Naive thymus-derived CD4-positive, alpha-beta T cell (primary cell): ENCODE measurements at places on chromosomes 7 and 10. TPM values are rescaled to one million over a fixed set of nuclear protein-coding genes. Genes with fewer than 3 reads are reported as not detected.

- no peak for DNase-seq
Measured at GRCh38 chr10:60281331-60281730, 108.3 kb downstream of the ANK3 start.

FRMD4A gene
- 3.1 TPM for total RNA-seq

DNA sequence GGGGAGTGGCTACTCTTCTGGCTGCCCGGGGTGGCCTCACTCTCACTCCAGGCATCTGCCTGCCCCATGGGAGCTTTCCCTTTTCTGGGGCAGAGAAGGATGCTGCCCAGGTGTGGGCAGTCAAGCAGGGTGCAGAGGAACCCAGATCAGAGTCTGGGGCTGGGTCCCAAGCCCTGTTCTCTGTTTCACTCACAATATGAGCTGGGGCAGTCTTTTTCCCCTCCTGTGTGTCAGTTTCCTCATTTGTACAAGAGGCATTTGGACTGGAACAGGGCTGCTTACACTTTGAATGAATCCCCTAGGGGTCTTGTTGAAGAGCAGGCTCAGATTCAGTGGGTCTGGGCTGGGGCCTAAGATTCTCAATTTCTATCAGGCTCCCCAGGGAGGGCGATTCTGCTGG is 38.4 kb upstream of the AQP1 start:
- DNase-seq: no peak

DNA sequence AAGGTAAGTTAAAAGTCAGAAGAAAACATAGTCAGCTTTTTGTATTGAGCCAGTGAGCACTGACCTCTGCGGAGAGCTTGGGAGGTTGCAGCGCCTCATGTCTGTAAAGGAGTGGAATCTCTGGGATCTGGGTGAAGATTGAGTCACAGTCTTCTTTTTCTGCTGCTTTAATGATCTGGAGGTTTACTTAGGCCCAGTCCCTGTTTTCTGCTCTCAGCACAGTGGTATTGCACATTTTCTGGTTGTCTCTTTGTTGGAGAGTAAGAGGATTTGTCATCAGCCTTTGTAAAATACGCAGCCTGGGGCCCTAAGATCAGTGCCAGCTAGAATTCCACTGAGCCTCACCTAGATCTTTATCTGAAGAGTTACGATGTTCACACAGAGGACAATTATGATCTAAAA is 58.3 kb upstream of the GJD4 start:
- DNase-seq: no peak

GRK5 gene
- 28.2 TPM for total RNA-seq

- DNase-seq: no peak
Measured at GRCh38 chr10:71274901-71275796, 43.9 kb upstream of the SLC29A3 start.

DNA sequence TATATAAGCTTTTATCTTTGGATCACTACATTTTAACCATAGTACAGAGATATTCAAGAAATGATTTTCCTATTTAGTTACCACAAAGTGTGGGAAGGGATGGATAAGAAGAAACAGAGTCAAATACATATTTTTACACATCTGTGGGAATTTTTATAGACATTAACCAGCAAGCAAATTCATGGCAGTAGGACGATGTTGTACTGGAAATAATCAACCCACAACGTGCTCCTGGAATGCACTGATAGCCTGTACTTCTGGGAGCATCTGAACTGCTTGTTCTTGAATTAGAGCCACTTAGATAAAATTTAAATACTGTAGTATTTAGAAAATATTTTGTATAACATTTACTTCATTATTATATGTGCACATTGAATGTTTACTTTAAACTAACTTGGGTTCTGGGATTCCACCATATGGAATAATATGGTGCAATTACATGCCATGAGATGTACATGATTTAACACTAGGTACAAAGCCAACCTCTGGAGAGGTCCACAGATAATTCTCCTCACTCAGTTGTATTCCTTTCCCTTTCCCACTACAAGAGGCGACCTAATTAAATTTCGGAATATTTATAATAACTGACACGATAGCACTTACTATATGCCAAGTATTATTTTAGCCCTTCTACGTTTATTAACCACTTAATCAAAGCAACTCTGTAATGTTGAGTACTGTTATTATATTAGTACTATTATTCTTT is 164.9 kb upstream of the HGF start:
- DNase-seq: no peak

- DNase-seq: no peak
Measured at GRCh38 chr10:103637927-103638557, 144.5 kb downstream of the NEURL1 start.

FAM107B gene
- 189 TPM for total RNA-seq

DNA sequence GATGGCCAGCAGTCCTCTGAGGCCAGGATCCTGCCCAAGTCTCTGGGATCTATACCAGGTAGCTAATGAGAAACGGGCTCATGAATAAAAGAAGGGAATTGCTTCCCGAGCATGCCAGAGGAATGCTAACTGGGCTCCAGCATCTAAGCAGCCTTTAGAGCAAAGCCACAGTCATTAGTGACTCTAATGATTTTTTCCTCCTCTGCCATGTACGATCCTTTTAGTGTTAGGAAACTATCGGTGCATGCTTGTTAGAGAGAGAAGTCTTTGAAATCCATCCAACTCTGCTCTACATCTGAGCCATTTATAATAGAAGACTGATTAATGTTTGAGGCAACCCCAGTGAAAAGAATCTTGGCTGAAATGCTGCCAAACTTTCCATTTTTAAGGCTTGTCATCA is 124.9 kb upstream of the TCERG1L start:
- DNase-seq: no peak

DNA sequence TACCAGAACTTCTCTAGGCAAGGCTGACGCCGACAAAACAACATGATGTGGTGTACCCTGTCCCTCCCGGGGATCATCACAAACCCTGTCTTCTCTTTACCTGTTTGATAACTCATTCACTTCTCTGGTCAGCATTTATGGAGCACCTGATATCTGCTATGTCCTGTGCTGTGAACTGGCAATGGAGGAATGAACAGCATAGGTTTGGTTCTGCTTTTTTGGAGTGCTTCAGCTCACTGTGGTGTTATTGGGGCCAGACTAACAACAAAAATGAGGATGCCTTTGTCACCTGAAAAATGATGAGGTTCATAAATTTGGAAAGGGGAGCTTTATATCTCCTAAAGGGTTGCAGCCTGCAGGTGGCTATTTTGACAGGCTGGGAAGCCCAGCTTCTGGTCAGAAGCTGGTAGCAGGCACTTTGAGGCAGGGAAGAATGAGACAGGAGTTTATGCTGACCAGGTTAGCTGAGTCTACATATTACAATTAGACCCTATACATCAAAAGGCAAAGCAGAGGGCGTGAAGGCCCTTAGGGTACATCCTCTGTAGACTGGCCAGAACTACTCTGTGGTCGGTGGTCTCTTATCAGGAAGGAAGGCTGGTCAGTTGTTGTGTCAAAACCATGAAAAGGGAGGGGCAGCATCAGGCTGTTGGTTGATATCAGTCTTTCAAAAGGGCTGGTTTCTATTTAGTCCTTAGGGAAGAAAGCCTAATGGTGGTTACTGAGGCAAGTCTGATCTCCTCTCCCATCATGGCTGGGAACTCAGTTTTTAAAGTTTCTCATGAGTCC is 42.3 kb downstream of the SH2D4B start:
- no peak for DNase-seq

LCOR gene
- 51.8 TPM for total RNA-seq

DNA sequence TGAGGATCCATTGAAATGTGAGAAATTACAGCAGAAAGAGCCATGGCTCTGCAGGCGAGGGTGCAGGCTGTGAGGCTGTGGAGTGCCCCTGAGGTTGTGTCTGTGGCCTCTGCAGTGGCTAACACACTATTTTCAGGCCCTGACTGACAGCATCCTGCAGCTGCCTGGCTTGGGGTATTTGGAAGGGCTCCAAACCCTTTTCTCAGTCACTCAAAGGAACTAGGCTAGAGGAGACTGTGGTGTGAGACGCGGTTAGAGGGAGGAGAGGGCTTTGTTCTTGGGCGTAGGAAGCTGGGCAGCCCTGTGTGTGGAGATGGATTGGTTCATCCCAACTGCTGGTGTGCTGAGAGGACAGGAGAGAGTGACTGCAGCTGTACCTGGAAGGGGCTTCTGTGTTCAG is 134.9 kb downstream of the RAMP3 start:
- DNase-seq: no peak

- no peak for DNase-seq
Measured at GRCh38 chr10:103842605-103843004, 12.8 kb downstream of the SH3PXD2A start.

GRCh38 chr10:102236006-102236405 is 5.3 kb downstream of the PITX3 start:
- no peak for DNase-seq

IFIT2 gene
- 16.4 TPM for total RNA-seq

DNA sequence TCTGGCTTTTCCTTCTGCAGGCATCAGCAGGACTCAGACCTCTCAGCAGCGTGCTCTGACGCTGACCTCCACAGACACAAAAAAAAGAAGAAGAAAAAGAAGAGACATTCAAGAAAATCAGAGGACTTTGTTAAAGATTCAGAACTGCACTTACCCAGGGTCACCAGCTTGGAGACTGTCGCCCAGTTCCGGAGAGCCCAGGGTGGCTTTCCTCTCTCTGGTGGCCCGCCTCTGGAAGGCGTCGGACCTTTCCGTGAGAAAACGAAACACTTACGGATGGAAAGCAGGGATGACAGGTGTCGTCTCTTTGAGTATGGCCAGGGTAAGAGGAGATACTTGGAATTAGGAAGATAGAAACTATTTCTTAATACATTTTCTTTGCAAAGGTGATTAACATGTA is 115.7 kb downstream of the CYTH3 start:
- DNase-seq: no peak

DNA sequence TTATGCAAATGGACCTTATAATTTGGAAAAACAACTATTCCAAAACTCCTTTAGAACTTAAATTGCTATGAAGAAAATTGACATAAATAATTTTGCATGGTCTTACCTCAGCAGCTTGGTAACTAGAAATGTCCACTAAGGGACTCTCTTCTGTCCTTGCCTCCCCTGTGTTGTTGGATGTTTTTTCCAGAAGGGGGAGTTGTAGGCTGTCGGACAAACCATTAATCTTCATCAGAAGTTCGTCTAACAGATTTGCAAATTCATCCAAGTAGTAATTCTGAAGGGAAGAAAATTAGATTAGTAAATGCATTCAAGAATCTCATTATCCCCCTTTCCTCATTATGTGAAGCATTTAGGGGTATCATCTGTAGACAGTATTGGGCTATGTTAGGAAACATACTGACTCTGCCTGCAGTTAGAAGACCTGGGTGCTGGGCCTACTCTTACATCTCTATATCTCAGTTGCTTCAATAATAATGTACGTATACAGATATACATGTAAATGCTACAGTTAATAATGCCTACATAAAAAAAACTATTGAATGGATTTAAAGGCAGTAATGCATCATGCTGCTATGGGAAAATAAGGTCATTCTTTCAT is 155.6 kb downstream of the PKD1L1 start:
- DNase-seq: no peak

DNA sequence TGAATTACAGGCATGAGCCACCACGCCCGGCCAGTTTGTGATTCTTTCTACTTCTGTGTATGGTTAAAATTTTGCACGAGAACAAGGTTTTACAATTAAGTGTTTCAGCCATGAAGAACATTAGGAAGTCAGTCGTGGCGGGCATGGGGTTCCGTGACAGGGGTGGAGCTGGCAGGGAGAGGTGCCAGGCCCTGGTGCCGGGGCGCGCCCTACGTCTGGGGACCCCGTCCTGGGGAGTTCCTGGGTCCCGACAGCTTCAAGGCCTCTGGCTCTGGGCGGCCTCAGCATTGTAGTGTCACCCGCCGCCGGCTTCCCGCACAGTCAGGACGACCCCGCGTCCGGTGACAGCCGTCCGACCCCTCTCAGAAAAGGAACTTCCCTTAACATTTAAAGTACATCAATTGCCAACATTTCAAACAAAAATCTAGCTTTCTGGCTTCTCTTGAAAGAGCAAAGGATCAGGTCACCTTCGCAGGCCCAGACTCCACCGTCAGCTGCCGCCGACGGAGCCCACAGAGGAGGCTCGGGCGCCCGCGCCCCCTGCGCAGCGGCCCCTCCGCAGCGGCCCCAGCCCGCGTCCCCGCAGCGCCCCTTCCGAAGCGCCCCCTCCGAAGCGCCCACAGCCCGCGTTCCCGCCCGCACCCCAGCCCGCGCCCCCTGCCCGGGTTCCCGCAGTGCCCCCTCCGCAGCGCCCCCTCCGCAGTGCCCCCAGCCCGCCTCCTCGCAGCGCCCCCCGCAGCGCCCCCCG is 23.2 kb upstream of the MKI67 start:
- DNase-seq: no peak

DNA sequence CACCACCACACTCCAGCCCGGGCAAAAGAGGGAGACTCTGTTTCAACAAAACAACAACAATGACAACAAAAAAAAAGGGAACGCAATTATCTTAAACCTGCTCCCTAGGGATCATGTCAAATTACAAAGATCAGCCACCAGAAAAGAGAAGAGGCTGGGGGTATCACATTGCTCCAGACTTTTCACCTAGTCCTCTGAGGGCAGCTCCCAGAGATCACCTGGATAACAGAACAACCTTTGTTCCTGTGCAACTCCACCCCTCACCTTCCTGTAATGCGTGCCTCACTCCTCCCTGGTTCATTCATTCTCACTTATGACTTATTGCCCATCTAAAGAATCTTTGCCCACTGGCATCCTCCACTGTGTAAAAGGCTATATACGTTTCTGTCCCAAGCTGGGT is 31.8 kb downstream of the SVOPL start:
- no peak for DNase-seq

GRCh38 chr10:67697724-67698131 is 1.7 kb upstream of the CTNNA3 start:
- DNase-seq: peak; percentile 60

OR6V1 gene
- not detected for total RNA-seq

CLRN3 gene
- total RNA-seq: not detected in 2 replicates

- no peak for DNase-seq
Measured at GRCh38 chr7:136131304-136131630, 154.1 kb upstream of the MTPN start.

MYO1G gene
- total RNA-seq: 376 and 385 TPM in 2 replicates
